Stimulated activated CD4-positive, alpha-beta T cell treated with anti-CD3 and anti-CD28 coated beads, Interleukin-1b, Interleukin-23, amount 100 ng/mL, for 48 hours (primary cell): ENCODE measurements at places on chromosomes 2 and 18.
A peak's percentile ranks its signal among the peaks of the same experiment; 100 is the strongest.

GRCh38 chr2:65130664-65131175 is 814 bp upstream of the RAB1A start:
- DNase-seq = no peak

DNA sequence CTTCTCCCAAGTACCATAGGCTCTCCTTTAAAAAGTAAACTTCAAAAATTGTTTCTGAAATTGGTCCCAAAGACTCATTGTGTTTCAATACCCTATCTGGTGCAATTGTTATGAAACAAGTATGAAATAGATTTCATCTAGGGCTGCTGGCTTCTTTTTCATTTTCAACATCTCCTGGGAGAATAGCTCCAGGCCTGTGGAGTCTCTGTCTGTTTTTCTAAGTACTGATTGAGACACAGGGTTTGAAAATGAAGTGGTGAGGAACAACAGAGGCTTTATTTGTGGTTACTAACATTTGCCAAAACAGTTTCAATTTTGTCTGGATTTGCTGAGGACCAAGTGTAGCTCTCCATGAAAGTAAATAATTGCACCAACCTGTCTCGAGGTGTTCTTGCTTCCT is 315.9 kb upstream of the LRATD1 start:
- no peak for DNase-seq

- no peak for DNase-seq
Measured at GRCh38 chr2:224248944-224249371, 152.9 kb downstream of the FAM124B start.

DNA sequence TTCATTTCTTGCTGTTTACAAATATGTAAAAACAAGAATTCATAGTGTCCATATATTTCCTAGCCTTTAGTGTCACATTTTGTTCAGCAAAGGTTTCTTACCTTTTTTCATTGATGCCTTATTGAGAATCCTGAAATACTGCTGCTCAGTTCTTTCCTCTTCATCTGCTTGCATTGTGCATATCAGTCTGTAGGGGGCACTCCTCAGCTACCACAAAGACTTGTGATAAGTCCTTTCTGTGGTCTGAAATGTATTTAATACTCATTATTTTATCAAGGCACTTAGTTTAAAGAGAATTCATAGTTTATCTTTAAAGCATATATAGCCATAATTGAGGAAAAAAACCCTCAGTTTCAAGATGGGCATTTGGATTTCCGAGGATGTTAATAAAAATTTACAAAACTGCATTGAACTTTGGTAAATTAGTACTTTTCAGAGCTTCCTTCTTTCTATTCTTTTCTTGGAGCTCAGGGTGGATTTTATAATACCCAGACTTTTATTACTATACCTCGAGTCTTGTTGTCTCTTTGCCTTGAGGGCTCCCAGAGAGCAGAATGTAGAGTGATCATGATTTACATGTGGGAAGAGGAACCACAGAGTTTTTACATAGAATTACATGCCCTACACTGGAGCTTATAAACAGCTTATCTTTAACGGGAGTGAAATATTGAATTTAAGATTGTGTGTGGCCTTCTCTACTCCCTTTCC is 570.1 kb downstream of the PLCL1 start:
- peak; percentile 40 for DNase-seq

DNA sequence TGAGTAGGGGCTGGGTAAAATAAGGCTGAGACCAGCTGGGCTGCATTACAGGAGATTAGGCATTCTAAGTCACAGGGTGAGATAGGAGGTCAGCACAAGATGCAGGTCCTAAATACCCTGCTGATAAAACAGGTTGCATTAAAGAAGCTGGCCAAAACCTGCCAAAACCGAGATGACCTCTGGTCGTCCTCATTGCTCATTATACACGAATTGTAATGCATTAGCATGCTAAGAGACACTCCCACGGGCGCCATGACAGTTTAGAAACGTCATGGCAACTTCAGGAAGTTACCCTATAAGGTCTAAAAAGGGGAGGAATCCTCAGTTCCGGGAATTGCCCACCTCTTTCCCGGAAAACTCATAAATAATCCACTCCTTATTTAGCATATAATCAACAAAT is 132.2 kb downstream of the ARL4C start:
- no peak for DNase-seq

GRCh38 chr2:101328474-101329007 is 20.0 kb upstream of the RNF149 start:
- DNase-seq = no peak
